Activated CD8-positive, alpha-beta T cell treated with anti-CD3 and anti-CD28 coated beads, Interleukin-2, amount 10 ng/mL, durations not matched to agents 7 days and 5 days (primary cell): ENCODE measurements at places on chromosomes 5 and 9.

DNA sequence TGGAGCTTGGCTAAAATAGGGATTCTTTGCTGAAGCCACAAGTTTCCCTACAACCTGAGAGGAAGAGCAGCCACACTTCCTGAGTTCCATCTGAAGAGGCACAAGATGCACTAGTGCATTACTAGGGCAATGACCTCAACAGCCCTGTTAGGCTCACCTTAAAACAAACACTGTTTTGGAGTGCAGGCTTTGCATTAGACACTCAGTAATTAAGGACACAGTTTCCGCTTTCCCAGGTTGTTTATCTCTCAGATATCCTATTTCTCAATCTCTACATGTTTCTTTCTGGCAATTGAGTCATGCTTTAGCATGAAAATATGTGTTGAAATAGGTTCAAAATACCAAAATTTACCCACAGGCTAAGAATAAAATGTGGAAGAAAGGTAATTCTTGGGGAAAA, 34.2 kb downstream of the EMB start:
- no peak for DNase-seq

DNA sequence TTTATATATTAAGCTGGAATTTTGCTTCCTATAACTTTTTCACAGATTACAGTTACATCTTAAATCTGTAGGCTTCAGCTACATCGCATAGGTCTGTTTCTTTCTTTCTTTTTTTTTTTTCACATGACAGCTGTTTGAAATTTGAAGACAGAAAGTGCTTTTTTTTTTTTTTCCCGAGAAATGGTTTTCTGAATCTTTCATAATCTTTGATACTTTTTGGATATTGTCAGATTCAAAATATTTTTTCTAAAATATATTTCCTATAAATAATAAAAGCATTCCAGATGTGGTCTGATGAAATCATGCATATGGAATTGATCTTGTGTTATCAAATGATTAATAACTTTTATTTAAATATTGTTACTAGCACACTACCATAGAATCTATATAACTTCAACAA, 212.2 kb downstream of the TAF11L14 start:
- DNase-seq, result no peak

DNA sequence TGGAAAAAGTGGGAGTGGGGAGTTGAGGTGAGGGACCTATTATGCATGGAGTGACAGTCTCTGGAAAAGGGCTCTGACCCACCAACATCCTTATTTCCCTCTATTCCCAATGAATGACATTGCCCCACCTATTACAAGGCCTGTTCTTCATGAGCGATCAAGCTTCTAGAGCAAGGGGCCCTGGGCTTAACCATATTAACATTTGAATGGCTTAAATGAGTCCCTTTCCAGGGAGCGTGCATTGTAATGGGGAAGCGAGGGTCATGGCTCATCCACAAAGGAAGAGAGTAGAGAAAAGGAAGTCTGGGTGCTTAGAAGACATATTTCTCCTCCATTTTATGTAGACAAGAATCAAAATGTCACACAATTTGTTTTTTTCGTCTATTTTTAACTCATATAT, 255.5 kb downstream of the CAAP1 start:
- DNase-seq, result no peak

GRCh38 chr5:164748861-164749260, 1243.4 kb downstream of the MAT2B start:
- DNase-seq, result no peak

- DNase-seq, result no peak
Observed at GRCh38 chr5:123947797-123948196, 435.8 kb downstream of the CSNK1G3 start.

DNA sequence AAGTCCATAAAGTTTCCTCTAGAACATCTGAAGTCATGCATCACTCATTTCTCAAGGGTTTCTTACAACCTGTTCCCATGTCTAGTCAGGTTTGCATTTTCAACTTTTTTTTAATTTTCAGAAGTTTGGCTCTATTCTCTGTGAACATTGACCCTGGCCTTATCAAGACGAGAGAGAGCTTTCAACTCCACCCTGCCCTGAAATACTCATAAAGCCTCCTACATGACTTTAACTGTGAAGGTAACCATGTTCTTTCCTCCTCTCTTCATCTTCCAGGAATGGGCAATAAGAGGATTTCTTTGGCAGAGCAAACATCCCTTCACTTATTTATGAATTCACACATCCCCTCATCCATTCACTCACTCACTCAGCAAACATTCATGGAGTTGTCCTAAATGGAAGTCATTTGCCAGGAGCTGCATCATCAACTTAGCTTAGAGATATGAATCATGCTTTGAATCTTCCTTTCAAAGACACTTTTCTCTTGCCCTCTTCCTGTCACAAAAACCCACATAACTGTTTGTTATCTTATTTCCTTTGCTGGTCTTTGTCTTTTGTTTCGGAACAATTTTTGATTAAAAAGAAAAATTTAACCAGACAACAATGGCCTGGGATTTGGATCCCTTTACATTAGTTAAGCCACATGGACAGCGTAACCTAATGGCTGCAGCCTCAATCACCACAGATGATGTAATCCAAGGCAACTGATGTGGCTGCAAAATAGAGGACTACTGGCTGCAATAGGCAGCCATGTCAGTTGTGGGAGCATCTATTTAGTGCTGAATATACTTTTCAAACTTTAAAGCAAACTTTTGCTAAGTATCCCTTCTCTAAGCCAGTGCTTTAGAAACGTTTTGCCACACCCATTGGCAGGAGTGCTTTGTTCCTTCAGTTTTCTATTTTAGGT, 43.0 kb upstream of the GNAQ start:
- DNase-seq, result peak; percentile 57

DNA sequence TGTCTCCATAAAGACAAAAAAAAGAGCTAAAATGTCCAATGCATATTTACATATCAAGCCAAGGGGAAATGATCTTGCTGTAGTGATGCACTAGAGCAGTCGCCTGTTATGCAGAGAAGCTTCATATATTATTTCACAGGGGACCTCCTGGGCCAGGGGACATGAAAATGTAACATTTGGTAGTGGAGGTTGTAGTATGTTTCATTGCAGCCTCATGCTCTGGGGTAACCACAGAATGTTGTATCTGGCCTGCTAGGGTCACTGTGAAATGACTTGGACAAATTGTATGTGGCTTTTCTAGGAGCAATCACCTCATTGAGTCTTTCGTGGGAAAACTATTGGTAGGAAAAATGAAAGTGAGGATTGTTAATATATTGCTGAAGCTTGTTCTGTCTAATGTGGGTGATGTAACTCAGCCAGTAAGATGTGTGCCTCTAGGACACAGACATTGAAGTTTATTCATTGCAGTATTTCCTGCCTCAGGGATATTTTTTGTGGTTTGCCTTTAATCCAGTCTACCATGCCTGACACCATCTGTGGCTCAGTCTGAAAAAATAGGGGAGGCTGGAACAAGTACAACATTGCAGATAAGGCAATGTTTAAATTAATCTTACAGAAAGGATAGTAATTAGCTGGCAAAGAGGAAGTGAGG, 430.8 kb upstream of the TNC start:
- DNase-seq, result no peak
